NCI-H2107 (cell line): ENCODE measurements at places on chromosomes 7 and 10.

- DNase-seq, result no peak
These were observed 70.8 kb upstream of the ASAH2 start for GRCh38 chr10:50322077-50322476.

DNA sequence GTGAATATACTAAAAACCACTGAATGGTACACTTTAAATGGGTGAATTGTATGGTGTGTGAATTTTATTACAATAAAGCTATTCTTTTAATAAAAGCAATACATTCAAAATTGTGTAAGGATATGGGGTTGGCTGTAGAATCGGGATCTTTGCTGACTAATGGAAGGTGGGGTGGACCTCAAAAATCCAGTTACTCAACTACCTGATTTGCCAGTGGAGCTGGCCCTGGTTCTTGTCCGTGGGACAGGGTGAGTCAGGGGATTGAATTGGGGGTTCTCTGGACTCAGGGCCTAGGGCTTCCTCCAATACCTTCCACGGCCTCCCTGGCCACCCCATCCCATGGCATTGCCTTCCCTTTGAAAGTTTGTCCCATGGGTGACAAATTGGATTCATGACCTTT is 13.5 kb upstream of the RABGEF1 start:
- no peak for DNase-seq

DNA sequence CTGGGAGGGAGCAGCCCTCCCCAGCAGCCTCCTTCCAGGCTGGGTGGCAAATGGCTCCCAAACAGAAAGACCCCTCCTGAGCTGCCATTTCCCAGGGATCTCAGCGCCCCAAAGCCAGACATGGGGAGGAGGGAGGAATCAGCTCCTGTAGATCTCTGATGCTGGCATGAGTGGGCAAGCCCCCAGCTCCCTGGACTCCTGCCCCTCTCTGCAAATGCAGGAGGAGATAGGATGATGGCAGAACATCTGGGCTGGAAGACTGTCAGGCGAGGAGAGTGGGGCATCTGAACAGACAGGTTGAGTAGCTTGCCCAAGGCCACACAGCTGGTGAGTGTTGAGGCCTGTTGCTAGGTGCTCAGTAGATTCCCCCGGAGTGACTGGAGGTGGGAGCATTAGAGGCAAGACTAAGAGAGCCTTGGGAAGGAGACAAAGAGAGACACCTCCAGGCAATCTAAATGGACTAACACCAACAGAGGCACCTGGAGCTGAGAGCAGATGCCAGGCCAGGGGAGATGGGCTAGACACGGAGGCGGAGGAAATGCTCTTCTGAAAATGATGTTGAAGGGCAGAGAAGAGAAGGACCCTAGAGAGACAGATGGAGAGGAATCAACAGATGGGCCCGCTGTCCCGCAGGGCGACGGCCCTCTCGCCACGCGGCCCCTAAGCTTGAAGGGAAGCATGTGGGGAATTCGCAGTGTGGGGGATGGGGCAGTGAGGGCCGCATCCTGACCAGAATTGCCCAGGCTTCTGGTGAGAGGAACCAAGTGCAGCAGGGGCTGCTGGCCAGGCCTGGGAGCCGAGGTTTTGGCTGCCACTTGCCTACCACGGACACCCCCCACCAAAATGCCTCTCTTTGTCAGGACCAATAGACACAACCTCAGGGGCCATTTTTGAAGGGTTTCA is 84.8 kb upstream of the LRRC4 start:
- no peak for DNase-seq

DNA sequence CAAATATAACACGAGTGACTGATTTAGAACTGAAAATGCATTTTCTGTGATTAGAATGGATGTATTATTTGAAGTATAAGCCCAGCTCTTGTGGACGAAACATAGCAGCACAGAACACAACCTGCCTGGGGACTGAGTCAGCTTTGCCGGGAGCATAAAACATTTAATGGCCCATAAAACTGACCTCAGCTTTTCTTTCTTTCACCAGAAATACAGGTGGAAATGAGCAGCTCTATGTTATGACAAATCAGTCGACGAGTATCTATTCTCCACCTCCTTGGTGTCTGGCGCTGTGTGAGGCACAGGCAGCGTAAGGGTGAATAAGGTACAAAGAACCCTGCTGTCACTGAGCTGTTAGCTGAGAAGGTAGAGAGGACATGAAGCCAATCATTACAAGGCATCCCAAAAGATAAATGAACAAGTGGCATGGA is 471.6 kb upstream of the AKR1E2 start:
- no peak for DNase-seq

- DNase-seq, result no peak
These were observed 11.2 kb upstream of the FRMPD2 start for GRCh38 chr10:48285710-48286109.
